NCI-H748 treated with DMSO at 0.1 percent for 48 hours (cell line): ENCODE measurements at places on chromosomes 2 and 18.

- no peak for DNase-seq
Observed at GRCh38 chr2:216673021-216673420, 22.3 kb downstream of the IGFBP5 start.

DNA sequence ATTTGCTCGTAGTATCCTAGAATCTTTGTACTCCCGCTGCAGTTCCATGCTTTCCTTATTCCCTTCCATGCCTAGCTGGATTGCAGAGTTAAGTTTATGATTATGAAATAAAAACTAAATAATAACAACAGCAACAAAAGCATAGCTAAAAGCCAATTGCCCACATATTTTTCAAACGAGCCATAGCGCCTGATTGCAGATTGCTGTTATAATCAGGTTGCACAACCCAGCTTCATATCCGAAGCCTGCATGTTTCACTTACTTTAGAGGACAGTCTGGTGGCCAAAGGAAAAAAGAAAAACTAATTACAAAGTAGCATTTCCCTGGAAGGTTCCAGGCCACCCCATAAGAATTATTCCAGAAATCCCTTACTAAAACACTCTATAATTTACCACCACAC is 31.9 kb upstream of the PNO1 start:
- no peak for DNase-seq

DNA sequence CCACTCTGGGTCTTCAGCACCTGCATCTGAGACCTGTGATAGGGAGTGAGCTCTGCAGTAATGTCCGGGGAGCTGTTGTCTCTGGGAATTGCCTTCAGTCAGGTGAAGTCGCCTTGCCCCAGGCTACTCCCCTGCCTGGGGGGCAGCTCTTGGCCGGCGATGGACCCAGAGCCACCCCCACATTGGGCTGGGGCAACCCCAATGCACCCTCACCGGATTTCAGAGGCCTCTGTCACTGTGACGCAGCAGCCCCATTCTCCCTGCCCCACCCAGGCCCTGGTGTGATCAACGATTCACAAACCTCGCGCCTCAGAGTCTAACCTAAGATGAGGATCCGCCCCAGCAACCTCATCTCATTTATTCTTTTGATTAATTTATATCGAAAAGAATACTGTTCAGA is 303.6 kb downstream of the NDUFA10 start:
- no peak for DNase-seq

DNA sequence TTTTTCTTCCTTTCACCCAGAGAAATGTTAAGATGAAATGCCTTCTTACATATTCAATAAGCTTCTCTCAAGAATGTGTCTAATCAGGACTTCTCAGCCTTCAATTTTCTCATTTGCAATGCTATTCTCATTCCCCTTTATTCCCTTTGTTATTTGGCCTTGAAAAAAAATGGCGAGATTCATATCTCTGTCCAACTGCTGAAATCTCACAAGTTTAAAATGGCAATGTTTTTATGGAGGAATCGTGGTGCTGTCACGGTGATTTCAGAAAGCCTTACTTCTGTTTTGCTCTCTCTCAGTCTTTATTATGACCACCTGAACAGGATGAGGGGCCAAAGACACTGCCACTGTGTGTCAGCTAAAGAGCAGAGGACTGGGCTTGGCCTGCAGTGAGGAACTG is 928.5 kb downstream of the DCC start:
- DNase-seq: no peak

GRCh38 chr18:62537946-62538345 is 15.1 kb downstream of the ZCCHC2 start:
- DNase-seq: no peak

- no peak for DNase-seq
Observed at GRCh38 chr18:33820517-33821371, 242.7 kb downstream of the ASXL3 start.

DNA sequence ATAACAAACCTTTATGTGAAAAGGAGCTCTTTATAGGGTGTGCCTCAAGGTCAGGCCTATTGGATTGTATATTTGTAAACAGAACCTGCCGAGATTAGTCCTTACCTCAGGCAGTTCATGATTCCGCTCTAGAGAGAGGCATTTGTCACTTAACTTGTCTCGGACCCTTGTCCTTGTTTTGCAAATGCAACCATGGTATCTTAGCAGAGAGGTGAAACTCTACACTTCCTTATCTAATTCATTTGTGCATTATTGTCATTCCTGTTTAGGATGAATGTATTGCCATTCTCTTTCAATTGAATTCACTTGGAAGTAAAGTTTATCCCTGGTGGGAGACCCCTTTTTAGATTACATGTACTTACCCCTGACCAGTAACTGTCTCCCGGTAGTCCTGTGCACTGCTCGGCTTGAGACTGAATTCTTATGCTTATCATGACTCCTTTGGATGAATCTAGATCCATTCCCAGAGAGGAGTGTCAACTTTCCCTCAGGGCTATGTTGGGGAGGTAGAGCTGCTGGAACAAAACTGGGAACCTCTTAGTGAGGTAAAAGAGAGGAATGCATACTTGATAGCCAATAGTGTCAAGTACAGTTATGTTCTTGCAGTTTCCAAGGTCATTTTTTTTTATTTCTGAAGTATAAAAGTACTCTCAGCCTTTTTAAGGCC is 46.6 kb downstream of the SGPP2 start:
- no peak for DNase-seq

DNA sequence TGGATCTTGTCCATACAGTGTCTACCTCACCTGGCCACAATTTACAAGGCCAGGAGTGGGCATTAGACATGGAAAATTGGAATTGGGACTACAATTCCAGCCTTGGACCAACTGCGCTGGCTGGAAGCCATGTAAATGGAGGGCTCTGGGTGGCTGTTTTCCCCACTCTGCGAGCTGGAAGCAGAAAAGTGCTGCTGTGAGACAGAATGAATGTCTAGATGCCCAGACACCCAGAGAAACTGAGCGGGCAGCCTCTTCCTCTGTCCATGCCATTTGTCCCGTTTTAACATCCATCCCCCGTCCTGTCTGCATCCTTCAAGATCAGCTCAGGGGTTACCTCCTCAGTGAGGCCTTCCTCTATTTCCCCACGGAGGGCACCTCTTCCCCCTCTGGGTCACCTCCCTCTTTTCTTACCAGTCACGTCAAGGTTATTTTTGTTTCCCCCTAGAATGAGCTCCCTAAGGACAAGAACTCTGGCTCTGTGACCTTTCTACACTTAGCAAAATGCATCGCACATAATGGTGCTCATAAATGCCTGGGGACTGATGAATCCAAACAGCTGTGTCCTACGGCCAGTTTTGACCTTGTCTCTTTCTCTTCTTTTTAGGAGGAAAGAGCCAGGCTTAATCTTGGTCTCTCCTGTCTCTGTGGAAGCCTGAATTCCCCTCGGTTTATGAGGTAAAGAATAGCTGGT is 41.2 kb downstream of the MCFD2 start:
- DNase-seq: no peak

- no peak for DNase-seq
Observed at GRCh38 chr18:65279668-65280305, 471.0 kb upstream of the CDH7 start.

GRCh38 chr2:216316743-216317142 is 55.5 kb downstream of the MARCHF4 start:
- DNase-seq: no peak

GRCh38 chr2:233059797-233060500 is at the start of gene INPP5D:
Gene INPP5D, plus strand, starts transcription at chr2:233060342. Its CDS starts 137 bp downstream, at chr2:233060479.
- DNase-seq: no peak

GRCh38 chr2:42339191-42339912 is 21.7 kb downstream of the COX7A2L start:
- no peak for DNase-seq

- DNase-seq: no peak
Observed at GRCh38 chr18:63189817-63190216, 129.8 kb downstream of the BCL2 start.

- DNase-seq: peak; percentile 30
Observed at GRCh38 chr2:39379643-39380524, 57.2 kb downstream of the MAP4K3 start.

GRCh38 chr2:125386074-125386473 is 1269.9 kb upstream of the GYPC start:
- DNase-seq: no peak

DNA sequence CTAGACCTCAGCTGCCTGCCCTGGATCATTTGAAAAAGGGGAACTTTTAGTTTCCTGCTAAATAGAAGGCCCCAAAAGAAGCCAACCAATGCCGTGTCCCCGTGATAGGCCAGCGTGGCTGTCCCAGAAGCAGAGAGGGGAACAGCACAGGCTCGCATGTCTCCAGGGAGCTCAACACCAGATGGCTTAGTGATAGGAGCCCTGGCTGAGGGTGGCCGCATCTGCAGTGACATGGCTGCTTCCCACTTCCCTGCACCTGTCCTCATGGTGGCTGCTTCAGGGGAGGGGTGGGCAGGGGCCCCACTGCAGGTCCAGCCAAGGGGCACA is 79.6 kb downstream of the MBP start:
- no peak for DNase-seq

GRCh38 chr2:215548714-215549113 is 112.8 kb upstream of the FN1 start:
- DNase-seq: no peak

- DNase-seq: no peak
Observed at GRCh38 chr2:133892352-133892913, 324.2 kb upstream of the NCKAP5 start.

DNA sequence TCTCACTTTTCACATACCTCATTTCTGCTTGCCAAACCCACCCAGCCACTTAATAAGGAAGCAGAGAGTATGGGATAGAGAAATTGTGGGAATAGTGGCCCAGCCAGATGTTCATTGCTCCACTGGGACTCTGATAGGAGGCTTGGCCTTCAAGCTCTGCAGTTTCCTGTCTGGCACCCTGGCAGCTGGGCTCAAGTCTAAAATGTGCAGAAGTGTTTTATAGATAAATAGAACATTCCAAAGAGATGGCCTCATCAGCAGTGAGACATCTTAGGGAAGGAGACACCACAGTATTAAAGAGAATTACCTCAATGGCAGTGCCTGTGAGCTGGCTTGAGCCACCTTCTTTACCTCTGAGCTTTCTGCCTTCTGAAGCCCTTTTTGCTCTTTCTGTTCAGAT is 24.7 kb downstream of the COPS7B start:
- no peak for DNase-seq

DNA sequence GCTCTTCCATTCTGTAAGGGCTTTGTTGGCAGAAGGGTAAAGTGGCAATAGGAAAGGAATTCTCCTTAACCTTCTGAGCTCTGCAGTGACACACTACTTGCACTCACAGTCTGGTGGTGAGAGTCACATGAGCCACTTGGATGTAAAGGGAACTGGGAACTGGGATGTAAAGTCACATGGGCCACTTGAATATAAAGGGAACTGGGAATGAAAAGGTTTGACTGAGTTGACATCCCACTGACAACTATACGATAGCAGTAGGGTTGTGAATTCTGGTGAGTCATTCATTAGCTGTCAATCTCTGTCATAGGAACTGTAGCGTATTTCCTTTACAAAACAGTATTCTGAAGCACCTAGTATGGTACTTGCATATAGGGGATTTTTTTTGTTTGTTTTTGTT is 5.5 kb downstream of the RPE start:
- no peak for DNase-seq

DNA sequence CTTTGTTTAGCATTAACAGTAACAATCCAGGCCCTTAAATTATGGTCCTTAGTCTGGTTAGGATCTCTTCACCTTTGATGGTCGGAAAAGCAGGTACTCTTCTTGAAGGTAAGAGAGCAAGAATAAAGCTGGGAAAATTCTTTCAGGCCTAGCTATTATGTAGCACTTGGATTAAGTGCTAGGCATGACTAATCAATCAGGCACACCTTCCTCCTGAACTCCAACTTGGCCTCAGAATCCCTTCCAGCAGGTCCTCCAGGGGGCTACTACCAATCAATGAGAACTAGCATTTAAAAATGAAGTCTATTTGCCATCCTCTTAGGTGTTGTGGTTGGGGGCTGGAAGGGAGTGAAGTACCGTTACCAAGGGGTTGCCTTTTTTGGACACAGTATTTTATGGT is 3.7 kb downstream of the SMYD1 start:
- no peak for DNase-seq

DNA sequence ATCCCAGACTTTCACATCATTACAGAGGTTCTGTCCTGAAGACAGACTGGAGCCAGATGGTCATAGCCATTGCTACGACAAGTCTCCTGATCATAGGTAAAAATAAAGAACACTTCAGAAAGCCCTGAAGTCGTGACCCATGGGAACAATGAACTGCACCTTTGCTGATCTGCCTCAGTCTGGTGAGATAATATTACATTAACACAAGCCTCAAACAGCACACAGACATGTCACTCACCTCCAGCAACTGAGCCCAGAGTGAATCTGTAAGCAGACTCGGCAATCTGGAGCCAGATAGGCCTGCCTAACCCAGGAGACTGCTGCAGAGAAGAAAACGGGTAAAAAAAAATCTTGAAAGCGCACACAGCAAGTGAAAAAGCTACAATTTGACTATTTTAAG is 79.2 kb downstream of the SLC25A12 start:
- DNase-seq: no peak

GRCh38 chr2:119333360-119333759 is 33.3 kb downstream of the C2orf76 start:
- DNase-seq: no peak

DNA sequence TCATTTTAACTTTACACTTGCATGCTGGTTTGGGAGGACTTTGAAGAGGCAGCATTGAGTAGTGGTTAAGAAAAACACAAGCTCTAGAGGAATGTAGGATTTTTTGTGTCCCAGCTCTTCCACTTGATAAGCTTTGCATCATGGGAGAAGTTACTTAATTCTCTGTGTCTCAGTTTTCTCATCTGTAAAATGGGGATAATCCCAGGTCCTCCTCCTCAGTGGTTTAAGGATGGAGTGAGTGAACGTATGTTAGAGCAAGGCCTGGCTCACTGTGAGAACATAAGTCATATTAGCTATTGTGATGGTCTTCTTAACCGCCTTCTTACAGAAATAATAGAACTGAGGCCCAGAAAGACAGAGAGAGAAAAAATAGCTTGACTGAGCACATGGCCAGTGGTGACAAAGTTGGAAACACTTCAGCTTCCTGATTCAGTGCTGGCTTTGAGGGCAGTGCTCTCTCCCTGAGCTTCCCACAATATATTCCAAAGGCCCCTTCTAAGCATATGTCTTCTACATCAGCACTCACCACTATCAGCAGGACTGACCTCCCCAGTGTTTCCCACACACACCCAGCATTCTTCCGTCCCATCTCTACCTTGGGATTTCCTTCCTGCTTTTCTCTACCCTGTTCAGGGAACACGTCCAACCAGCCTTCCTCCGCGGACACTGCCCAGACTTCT is 214.9 kb upstream of the TNP1 start:
- no peak for DNase-seq

- DNase-seq: no peak
Observed at GRCh38 chr2:160388464-160389263, 104.9 kb downstream of the RBMS1 start.

GRCh38 chr2:208148803-208149202 is 2.8 kb upstream of the CRYGB start:
- DNase-seq: no peak

DNA sequence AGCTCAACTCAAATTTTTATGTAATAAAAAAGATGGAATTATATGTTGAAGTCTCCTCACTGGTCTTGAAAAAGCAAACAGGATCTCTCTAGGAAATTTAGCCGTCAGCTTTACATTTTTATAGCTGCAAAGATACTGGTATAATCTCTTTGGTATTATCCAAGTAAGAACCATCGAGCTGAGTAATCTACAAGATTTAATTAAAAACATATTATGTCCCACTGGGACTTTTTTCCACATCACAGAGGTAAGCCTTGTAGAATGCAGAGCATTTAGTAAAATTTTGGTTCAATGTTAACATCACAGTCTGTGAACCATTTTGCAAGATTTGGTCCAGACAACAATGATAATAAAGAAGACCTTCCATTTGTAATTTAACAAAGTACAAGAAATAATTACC is 162.6 kb upstream of the SLC39A10 start:
- DNase-seq: no peak
